Skeletal muscle cell (primary cell): ENCODE measurements at places on chromosomes 11 and 22.

GRCh38 chr22:23219822-23220484 lies 39.6 kb downstream of the BCR start:
- no peak for DNase-seq

DNA sequence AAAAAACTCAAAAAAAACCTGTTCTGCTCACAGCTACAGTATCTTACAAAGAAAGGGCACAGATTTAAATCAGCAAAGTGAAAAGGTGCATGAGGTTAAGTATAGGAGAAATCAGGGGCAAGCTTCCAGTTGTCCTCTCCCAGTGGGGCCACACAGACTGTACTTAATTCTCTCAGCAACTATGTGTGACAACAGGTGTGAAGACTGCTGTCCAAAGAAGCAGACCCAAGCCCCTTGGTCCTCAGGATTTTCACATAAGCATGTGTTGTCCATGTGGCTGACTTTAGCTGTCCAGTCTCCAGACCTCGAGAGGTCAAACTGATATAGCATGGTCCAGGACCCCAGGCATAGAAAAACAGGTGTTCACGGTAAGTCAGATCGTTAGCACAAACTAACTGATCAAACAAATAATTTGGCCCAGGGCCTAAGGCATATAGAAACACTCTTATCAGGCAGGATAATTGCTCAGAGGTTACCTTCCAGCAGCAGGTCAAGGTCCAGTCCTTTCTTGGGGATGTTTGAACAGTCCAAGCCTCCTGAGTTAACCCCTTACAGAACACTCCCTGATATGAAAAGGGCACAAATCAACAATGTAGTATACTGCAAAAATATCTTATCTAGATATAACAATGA lies 21.1 kb upstream of the CSTF3 start:
- no peak for DNase-seq

DNA sequence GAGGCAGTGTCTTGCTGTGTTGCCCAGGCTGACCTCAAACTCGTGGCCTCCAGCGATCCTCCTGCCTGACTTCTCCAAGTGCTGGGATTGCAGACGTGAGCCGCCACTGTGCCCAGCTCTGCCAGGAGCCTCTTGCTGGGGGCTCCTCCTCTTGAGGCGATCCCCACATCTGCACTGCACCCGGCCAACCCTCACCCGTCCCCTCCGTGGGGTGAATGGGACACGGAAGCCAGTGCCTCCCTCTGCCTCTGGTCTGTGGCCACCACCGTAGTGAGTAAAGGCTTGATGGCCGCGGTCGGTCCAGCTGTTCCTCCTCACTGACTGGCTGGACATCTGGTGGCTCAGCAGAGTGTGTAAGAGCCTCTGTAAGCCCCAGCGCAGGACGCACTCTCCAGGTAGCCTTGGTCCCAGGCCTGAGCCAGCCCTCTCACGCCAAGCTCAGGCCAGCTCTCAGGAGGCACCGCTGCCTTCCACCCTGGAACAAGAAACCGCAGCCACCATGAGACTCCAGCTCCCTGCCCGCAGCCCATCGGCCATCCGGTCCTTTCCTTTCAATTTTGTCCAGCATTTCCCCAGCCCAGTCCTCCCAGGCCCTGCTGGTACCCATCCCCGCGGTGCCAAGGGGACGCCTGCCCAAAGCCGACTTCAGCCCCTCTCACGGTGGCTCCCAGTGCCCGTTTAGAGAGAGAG lies 100.3 kb downstream of the BRD1 start:
- DNase-seq, result no peak

GRCh38 chr11:28209906-28210305 lies 101.7 kb downstream of the METTL15 start:
- no peak for DNase-seq

GRCh38 chr11:72475381-72475780 lies 41.0 kb upstream of the CLPB start:
- DNase-seq, result no peak

- no peak for DNase-seq
These were observed at the start of gene LRFN4 for GRCh38 chr11:66856496-66857233. TSS of gene LRFN4 (plus strand) at chr11:66857064. CDS start at chr11:66857745, 681 bp downstream.

DNA sequence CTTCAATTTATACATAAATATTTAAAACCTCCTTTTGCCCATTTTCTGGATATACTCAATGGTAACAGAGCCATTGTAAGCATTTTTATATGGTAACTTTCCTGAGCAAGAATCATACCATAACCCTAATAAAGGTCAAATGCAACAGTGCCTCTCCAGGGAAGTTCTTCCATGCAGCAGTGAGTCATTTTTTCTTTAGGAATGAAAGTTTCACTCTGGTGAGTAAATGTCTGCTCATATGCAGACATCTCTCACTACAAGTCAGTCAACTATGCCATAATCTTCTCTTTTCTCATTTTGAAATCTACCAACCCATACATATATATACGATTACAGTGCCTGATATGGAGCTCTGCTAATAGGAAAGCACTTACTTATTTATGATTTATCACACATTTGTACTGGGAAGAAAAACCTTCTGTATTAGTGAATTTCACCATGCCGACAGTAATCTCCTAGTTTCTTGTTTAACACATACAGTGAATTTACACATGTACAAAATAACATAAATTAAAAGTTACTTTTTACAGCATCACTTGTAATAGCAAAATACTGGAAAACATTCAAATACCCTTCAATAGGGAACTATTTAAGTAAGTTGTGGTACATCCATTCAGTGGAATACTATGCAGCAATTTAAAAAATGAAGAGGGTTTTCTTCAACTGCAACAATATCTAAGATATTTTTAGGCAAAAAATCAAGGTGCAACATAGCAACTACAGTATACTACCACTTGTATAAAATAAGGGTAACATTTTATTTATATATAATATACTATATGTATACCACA lies 16.0 kb downstream of the STK33 start:
- DNase-seq, result no peak

DNA sequence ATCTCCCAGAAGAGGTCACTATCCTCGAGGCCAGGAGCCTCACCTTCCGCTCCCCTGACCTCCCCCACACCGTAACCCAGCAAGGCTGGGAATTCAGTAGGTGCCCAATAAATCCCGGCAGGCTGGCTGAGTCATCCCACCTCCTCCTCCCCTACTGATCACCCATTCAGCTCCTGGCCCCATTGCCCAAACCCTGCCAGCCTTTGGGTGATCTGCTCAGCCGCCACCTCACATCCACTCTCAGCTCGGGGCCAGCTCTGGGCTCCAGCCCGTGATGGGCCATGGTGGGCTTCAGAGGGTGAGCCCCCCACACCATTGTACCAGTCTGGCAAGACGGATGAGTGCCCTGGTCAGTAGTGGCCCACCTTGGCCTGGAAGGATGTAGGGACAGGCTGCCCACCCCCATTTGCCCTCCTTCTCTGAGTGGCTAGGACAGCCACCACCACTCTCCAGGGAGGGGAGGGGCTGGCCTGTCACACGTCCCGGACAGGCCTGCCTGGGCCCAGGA lies 8.2 kb downstream of the TRPM5 start:
- no peak for DNase-seq

DNA sequence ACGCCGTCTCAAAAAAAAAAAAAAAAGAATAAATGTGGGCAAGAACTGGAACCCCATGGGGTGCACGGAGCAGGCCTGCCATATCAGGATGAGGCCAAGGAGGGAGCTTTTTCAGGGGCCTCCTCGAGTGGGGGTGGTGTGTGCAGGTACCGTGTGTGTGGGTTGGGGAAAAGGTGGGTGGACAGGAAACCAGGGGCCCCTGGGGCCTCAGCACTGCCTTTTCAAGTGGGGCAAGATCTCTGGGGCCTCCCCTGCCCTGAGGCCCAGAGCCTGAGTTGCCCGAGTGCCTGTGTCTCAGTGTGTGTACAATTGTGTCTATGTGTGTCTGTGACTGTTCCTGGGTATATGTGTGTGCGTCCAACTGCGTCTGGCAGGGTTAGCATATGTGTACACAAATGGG lies 23.8 kb downstream of the TEF start:
- DNase-seq, result no peak

DNA sequence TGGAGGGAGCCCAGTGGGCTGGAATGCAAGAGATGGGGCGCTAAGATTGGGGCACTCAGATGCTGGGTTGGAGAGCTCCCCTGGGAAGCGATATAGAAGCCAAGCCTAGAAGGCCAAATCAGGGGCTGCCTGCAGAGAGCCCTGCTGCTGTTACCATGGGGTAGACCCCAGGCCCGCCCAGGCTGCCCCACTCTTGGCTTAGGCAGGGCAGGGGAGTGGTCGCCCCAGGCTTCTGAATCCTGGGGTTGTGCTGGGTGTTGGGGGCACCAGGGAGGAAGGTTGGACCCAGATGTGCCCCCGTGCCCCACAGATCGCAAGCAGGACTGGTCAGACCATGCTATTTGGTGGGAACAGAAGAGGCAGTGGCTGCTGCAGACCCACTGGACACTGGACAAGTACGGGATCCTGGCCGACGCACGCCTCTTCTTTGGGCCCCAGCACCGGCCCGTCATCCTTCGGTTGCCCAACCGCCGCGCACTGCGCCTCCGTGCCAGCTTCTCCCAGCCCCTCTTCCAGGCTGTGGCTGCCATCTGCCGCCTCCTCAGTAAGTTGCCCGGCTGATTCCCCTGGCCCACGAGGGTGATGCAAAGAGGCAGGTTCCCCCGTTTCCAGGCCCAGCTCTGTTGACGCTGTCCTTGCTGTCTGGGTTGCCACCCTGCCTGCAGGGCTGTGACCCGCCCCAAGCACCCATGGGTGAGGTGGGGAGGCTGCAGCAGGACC lies 3.9 kb downstream of the FERMT3 start:
- no peak for DNase-seq

DNA sequence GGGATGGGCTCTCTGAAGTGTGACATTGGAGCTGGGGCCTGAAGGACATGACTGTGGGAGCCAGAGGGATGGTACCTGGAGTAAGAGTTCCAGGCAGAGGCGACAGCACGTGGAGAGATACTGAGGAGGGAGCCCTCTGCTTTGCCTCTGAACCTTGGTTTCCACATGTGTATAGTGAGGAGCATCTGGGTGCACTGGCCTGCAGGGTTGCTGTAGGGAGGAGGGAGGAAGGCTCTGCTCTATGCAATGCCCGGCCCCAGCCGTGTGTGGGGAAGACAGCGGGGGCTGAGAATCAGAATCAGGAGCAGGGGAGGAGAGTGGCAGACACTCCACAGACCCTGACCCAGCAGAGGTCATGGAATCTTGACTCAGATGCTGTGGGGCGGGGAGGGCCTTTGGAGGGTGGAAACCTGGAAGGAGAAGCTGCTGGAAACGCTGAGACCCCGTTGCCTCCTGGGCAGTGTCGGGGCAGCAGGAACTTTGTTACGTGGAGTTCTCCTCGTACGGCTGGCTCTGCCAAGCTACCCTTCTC lies 4.0 kb downstream of the SCYL1 start:
- DNase-seq, result no peak

- no peak for DNase-seq
These were observed 92.6 kb upstream of the CSNK2A3 start for GRCh38 chr11:11445441-11446185.

DNA sequence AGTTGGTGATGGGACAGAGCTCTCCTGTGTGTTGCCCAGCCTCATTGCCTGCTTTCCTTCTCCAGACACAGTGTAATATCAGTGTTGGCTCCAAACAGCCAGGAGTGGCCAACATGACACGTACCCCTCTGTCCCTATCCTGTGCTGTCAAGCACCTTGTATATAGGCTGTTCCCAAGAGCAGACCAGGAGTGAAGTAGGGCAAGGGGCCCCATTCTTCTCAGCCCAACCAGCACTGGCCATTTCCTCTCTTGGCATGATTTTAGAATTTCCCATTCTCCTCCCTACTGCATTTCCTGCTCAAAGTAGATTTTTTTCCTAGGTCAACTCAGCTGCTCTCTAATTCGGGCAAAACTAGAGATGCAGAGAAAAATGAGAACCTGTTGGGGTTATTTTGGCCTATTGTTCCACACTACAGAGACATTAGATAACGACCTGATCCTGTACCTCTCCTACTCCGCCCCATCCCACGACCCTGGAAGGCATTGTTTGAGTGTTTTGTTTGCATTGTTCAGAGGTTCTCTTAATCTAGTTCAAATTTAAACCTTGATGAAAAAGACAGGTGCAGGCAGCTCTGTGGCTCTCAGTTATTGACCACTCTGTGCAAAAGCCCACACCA lies 95.6 kb downstream of the RASSF10 start:
- no peak for DNase-seq

DNA sequence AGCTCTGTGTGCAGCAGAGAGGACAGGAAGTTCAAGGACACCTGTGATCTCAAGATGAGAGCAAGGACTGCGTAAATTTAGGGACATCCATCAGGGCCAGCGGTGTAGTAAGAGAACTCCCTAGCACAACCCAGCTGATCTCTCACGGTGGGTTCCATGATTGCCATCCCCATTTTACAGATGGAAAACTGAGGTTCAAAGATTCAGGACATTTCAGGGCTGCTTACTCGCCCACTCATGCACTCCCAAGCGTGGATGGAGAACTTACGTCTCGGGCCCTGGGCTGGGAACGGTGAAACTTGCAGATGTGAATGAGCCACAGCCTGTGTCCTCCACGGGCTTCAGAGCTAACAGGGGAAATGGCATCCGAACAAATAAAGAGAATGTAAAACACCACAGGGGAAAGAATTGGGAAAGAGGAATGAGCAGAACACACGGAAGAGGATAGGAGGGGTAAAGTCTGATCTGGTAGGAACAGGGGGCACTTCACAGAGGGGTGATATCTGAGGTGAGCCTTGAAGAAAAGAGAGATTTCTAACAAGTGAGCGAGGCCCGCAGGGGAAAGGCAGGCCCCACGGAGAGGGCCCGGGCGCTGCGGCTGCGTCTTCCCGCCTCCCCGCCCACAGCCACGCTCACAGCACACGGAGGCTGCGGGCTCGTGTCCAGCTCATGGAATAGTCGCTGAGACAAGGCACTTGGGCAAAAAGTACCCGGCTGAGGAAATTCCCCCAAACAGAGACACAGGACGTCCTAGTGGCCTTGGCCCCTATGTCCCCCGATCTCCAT lies 55.9 kb downstream of the RPUSD4 start:
- no peak for DNase-seq

DNA sequence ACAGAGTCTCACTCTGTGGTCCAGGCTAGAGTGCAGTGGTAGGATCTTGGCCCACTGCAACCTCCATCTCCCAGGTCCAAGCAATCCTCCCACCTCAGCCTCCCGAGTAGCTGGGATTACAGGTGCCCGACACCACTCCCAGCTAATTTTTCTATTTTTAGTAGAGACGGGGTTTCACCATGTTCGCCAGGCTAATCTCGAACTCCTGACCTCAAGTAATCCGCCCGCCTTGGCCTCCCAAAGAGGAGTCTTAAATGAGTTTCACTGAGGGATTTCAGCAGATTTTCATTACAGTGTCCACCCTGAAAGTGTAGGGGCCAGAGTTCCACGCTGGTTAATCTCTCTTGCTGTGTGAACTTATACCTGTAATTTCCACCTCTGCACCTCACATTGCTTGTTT lies 412 bp upstream of the RPS3 start:
- no peak for DNase-seq

GRCh38 chr11:68289456-68289855 lies 17.7 kb upstream of the C11orf24 start:
- no peak for DNase-seq

DNA sequence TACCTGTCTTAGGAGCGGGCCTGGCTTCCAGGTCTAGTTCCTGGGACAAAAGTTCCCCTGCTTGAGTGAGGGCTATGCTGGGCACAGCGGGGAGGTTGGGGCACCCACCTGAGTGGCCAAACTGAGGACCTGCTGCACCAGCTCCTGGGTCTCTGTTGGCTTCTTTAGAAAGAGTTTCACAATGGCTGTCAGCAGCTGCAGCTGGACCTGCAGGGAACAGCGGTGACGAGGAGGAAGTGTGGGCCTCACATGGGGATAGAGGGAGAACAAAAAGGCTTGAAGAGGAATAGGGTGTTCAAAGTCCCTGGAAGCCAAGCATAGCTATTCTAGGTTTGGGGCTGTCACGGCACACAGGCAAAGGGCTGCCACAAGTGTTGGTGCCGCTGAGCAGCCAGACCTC lies 26.7 kb upstream of the RASL10A start:
- no peak for DNase-seq

GRCh38 chr11:92225568-92226330 lies 1.1 kb downstream of the FAT3 start:
- no peak for DNase-seq
